Stimulated activated CD4-positive, alpha-beta T cell treated with anti-CD3 and anti-CD28 coated beads, TNF-alpha, amount 100 ng/mL, for 4 hours (primary cell): ENCODE measurements at places on chromosomes 12 and 14.

DNA sequence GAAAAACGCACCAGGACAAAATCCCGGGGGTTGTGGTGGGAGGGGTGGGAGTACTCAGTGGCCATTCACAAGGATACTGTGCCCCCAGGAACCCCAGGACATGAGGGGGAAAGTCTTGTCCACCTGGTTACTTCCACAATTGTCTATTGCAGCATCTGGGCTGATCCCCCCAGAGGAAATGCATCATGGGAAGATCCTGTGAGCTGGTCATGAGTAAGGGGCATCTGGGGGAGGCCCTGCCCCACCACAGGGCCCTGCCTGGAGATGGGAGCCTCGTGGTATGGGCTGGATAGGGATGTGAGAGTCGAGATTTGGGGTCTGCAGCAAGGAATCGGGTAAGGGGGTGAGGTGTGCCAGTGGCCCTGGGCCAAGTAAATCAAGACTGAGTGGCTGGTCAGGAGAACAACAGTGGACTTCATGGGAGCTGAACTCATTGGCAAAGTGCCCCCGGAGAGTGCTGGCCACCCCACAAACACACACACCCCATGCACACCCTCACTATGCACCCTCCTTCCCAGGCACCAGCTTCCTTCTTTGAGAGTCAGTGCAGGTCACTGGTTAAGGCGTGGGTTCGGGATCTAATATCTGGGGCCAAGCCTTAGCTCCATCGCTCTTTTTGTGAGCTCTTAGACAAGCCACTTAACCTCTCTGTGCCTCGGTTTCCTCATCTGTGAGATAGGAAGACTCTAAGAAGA is 3.0 kb upstream of the SERPINA1 start:
- no peak for DNase-seq

GRCh38 chr12:480831-481816 is 21.4 kb downstream of the B4GALNT3 start:
- no peak for DNase-seq

DNA sequence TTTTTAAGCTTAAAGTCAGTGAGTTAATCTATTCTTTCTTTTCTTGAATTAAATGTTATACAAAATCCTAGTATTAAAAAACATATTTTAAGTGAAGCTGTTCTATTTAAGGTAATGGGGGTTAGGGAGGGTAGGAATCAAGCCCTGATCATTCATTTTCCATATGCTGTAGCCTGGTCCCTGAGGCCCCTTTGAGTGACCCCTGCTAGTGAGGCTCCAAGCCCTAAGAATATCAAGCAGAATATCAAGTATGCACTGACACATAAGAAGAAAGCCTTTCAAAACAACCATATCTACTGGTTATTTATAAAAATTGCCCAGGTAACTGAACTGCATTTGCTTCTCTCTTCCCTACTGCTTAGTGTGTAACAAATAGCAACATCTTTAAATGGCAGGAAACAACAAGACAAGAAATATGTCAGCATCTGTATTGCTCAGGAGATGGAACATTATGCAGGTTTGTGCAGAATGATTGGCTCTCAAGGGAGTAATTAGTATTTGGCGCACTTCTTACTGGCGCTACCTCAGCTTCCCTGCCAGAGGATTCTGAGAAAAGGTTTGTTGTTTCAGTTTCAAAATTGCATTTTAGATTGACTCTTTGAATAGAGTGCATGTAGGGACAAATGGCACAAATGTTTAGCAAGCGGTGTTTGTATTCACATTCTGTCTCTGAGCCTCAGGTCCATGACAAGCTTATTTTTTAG is 223.0 kb downstream of the DUSP6 start:
- no peak for DNase-seq

- peak; percentile 39 for DNase-seq
Observed at GRCh38 chr14:103520657-103521437, 1.8 kb downstream of the CKB start.

GRCh38 chr14:68384881-68385280 is 408.0 kb downstream of the ZFP36L1 start:
- no peak for DNase-seq

DNA sequence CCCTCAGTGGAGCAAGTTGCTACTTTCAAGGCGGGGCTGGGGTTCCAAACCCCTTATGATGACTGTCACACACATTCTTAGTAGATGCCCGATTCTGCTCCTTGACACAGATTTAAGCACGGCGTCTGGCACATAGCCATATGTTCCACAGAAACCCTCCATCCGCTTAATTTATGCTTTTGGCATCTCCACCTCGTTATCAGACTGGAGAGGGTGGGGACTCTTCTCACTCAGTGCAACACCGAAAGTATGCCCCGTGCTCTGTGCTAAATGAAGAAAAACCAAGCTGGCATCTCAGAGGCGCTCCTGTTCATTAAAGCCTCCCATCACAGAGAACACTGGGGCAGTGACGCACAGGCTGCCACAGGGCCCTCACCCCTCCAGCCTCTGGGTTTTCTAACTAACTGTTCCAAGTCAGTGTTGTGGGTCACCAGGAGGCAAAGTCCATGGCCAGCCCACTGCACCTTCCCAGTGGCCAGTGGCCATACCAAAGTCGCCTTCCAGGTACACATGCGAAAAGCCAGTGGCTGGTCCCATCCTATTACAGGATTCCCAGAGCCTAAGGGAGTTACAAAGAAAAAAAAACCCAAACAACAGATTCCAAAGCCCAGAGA is 27.3 kb downstream of the CCDC88C start:
- DNase-seq, result no peak

GRCh38 chr14:64931123-64931522 is 11.4 kb downstream of the GPX2 start:
- no peak for DNase-seq

GRCh38 chr12:98439981-98440581 is 75.3 kb upstream of the TMPO start:
- DNase-seq, result no peak

DNA sequence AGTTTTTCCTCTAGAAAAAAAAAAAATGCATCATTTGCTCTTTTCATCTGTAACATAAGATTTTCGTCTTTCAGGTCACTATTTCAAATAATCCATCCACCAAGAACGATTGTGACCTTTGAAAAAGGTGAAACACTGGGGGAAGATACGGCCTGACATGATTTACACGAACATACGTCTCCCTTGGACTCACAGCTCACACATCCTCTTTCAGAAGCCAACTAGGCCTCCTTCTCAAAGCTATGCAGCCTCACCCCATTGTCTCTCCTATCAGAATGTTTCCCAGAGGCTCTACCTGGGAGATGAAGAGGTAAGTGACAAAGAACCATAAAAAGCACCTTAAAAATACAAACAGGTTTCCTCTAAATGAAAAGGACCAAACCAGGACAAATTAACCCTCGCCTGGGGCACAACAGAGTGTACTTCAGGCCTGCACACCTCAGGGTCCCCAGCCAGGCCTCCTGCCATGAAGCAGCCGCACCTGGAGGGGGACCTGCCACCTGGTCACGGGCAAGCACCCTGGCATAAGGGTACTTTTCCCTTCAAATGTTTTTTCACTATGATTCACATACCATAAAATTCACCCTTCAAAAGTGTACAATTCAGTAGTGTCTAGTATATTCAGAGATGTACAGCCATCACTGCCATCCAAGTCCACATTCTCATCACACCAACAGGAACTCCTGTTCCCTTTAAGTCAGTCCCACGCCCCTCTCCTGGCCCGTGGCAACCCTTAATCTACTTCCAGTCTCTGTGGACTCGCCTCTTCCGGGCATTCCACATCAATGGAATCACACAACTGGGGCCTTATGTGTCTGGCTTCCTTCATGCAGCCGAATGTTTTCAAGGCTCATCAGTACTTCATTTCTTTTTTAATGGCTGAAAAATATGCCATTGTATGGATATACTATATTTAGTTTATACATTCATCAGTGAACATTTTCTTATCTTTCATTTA is 5.4 kb downstream of the SLC15A4 start:
- no peak for DNase-seq

GRCh38 chr12:84480803-84481202 is 431.8 kb downstream of the SLC6A15 start:
- DNase-seq, result no peak

DNA sequence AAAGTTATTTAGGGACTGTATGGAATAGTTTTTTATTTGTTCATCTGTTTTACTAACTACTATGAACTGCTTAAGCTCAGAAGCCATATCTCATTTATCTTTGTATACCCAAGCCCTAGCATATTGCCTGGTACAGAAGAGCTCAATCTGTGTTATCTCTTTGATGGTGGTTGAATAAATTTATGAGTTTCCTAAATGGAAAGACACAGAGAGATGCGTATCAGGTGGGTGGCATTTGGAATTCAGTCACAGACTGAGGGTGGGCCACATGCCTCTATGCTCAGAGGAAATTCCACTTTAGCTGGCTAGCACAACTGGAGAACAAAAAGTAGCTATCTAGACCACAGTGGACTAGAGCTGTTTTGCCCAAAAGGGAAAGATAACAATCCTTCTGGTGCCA is 145.5 kb downstream of the SLC6A15 start:
- DNase-seq, result no peak

- DNase-seq, result no peak
Observed at GRCh38 chr12:76049575-76050251, 18.1 kb upstream of the PHLDA1 start.

DNA sequence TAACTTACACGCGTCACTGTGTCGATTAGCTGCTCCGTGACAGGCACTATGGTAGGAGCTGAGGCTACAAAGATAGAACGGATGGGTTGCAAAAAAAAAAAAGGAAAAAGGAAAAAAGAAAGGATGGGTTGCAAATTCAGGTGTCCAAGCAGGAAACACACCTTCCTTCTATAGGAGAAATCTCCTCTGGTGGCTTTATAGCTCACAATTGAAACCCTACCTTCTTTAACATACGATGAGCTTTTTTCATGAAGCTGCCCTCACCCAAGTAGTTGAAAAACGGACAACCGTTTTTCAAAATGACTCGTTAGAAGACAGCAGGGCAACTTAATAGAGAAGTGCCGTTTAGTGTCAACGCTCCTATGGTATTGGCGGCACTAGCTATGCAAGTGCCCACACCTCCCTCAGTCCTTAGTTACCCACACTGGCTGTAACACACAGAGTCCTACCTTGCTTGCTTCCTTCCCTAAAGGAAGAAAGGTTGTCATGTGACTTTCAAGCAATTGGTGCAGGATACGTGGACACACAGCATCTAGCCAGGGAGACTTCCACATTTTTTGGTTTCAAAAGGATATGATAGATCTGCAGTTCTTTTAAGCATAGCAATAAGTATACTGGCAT is 682 bp upstream of the TRIP11 start:
- DNase-seq, result no peak

DNA sequence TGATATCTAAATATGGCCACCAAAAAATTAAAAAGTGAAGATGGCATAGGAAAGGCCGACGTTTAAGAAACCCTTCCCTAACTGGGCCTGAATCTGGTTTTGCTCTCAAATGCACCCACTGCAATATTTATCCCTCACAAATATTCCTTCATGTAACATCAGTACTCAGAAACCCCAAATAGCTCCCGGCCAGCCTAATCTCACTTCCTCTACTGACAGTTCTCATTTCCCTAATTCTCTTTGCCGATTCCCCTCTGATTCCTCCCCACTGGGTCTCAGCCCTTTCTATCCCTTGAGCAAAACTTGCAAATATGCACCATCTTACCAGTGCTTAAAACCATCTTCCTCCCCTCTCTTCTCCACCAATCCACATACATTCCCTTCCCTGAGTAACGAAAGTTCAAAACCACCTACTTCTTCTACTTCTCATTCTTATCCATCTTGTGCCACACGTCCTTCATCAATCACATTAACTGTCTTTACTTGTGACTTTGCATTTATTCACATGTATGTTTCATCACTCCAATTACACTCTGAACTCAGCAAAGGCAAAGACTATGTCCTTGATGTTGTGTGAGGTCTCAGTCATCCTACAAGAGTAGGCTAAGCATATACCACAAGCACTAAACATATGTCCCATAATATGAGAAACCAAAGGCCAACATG is 23.1 kb downstream of the KCNK10 start:
- DNase-seq, result no peak

GRCh38 chr14:68607081-68607866 is 185.6 kb downstream of the ZFP36L1 start:
- no peak for DNase-seq

DNA sequence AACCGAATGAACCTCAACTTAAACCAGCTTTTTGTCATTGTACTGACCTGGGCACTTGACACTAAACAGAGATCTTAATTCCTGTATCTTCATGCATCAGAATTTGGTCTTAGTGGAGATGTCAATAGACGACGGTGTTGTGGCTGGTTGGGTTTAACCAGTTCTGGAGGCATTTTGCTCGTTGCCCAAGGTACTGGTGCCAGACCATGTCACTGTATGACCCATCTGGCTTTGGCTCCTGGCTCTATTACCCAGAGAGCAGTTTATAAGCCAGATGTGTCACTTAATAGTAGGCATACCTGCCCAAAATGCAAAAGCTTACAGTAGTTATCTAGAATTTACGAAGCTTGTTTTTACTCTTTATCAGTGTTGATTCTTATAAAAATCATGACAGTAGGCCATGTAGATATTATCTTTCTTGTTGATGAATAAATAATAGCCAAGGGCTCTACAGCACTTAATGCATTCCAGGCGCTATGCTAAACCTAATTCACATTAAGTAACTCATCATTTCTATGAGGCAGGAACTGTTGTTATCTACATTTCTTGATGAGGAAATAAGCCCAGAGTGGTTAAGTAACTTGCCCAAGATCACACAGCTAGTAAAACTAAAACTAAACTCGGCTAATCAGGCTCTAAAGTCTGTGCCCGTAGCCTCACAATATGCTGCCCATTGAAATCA is 179.7 kb upstream of the HIF1A start:
- no peak for DNase-seq

- DNase-seq, result no peak
Observed at GRCh38 chr14:53964249-53964648, 7.6 kb upstream of the BMP4 start.

GRCh38 chr12:44873898-44874297 is 2.2 kb downstream of the NELL2 start:
- no peak for DNase-seq

DNA sequence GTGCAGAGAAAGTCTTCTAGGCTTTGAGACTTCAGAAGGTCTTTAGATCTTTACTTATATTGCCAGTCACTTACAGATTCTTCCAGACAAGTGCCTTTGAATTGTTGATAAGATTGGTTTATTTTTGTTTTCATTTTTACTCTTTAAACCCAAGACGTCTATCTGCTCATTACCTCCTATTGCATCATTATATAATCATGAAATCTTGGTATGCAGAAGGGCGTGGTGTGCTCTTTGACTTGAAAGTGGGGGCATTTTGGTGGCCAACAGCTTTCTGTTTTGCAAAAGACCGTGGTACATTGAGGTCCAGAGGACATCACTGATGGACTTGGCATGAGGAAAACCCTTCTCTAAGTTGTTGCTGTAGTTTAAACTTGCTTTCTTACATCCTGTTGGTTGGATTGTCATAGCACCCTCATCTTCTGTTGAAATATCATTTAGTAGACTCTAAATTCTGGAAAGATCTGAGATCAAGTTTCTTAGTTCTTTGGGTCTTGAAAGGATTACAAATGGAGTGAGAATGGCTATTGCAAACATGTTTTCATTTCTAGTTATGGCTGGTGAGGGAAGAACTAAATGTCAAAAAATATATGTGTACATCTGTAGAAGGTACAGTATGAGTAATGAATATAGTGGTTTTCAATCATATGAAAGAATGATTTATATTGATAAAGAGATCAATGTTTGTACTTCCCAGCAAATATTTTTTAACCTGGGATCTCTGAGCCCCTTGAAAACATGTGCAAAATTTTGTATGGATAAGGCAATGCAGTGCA is 441.8 kb downstream of the NRXN3 start:
- no peak for DNase-seq
